ENCODE measurements at places on chromosomes 7 and 10.

GRCh38 chr7:100483722-100484672 lies at the start of gene NYAP1:
Gene NYAP1 (plus strand): TSS chr7:100483927. CDS start chr7:100485312, 1,385 bp downstream.
- DNase-seq, result no peak

DNA sequence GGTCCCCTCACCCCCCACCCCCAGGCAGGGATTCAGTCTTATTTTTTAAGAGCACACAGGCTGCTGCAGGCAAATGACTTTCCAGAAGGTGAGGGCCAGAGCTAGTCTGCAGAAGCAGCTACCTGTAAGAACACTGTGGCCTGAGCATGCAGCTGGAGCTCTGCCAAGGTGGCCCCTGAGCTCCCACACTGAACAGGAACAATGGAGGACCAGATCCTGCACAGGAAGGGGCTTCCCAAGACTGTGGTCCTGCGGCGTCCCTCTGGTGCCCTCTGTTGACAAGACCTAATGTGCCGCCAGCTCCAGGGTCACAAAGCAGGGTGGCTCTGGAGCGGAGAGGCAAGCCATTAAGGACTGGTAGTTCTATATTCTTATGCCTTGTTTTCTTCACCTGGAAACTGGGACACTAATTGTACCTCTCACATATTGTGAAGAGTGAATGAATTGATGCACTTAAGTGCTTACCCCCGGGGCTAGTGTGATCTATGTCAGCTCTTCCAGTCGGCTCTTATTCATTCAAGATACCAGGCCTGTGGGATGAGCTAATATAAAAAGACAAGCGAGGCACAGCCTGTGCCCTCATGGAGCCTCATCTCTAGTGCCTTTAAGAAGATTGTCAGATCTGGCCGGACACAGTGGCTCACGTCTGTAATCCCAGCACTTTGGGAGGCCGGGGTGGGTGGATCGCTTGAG lies 8.0 kb upstream of the BEND7 start:
- DNase-seq, result no peak

GRCh38 chr7:30971840-30972563 lies 8.2 kb downstream of the GHRHR start:
- DNase-seq, result no peak

DNA sequence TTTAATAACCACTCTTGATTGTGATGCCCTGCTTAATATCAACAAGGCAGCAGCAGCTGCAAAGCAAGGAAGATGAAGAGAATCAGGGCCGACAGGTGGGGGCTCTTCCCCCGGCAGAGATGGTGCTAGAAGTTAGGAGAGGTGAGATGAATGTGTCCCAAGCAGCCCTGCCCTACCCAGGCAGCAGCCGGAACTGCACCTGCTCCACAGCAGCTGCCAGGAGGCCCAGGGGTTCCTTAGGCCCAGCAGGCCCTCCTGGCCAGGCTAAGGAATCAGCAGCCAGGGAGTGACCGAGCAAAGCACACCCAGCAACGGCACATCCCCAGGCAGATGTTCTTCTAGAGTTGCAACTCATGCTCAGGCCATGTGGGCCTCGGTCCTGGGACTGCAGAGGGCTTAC lies 17.9 kb downstream of the AFAP1L2 start:
- DNase-seq, result no peak

DNA sequence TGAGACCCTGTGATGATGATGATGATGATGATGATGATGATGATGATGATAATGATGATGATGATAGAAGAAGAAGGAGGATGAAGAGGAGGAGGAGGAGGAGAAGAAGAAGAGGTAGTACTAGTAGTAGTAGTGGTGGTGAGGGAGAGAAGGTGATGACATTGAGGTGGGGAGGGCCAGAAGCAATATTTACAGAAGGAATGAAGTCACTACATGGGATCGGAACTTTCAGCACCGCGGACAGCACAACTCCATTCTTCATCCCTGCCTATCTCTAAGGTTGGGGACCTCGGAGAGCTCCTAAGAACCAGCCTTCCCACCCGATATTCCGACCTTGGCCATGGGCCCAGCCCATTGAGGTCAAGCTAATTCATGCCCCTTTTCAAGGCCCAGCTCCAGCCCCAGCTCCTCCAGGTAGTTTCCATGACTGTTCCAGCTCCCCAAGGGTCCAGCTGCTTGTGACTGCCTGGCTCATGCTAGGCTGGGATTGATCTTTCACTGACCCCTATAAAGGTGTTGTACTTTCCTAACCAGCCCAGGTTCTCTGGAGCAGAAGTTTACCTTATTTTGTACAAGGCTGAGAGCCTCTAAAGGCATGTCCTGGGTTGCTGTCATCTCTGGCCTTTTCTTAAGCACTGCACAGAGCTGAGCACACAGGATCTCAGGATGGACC lies 10.3 kb downstream of the CRHR2 start:
- peak; percentile 1 for DNase-seq

DNA sequence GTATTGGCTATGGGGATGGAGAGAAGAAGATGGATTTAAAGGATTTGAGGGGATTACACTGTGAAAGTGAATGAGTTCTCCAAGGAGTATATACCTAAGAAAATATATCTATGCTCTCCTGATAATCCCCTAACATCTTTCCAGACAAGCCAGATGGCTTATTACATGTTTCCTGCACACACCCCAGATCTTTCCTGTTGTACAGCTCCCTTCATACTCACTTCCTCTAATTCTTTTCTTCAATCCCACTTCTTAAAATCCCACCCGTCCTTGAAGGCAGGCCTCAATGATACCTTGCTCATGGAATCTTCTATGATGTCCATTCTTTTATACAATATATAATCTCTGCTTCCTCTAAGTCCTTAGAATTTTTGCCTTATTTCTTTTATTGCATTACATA lies 317.2 kb upstream of the DGKB start:
- DNase-seq, result no peak

DNA sequence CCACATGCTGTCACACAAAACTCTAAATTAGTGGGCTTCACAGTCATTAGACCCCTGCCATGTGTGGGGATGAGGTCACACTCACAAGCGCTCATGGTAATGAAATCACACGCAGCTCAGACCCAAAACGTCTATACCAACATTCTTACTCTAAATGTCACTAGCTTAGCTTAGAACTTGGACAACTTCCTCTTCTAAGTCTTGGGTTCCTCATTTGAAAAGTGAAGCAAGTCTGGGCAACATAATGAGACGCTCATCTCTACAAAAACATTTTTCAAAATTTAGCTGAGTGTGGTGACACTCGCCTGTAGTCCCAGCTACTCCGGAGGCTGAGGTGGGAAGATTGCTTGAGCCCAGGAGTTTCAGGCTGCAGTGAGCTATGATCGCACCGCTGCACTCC lies 92.7 kb upstream of the MACROH2A2 start:
- DNase-seq, result no peak

DNA sequence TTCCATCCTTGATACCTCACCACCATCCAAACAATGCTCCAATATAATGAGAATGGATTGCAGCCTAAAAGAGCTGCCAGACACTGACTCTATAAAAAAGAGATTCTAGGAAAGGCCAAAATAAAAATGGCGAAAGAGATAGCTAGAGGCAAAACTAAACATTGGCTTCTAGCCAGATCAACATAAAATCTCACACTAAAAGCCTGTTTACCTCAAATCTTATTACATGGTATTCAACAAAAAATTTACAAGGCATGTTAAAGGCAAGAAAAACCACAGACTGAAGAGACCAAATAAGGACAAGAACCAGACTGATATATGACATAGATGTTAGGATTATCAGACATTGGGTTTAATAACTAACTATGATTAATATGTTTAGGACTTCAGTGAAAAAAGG lies 1127.0 kb downstream of the DNAJB9 start:
- no peak for DNase-seq

DNA sequence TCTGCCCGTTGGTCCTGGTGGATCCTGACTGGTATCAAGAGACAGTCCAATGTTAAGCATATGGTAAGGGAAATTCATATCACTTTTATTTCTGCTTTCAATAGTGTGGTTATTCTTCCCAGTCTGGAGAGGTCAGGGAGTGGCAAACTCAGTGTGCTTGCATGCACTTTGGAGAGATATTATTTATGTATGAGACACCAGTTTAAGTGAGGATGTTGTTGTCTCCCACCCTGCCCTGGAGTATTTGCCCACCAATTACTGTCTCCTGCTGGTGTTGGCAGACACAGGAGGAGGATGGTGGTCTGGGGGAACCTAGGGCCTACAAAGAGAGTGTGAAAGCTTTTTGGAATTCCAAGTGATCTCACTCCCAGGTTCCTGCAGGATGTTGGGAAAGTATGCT lies 59.7 kb downstream of the OR13A1 start:
- no peak for DNase-seq

GRCh38 chr7:152590481-152590880 lies 85.5 kb downstream of the XRCC2 start:
- no peak for DNase-seq

DNA sequence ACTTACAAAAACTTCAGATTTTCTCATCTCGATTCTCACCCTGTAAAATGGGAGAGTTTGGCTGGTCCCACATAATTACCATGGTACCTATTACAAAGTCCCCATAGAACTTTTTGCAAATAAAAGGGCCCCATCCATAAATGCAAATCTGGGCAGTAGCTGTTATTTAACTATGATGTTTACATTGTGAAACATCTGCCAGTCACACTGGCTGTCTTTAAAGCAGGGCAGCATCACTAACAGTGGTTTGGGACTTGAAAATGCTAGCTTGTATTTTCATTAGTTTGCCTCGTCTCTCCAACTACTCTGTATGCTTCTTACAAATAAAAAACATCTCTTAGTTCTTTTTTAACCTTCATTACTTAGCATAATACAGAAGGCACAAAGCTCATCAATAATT lies 240.7 kb downstream of the FZD1 start:
- no peak for DNase-seq

DNA sequence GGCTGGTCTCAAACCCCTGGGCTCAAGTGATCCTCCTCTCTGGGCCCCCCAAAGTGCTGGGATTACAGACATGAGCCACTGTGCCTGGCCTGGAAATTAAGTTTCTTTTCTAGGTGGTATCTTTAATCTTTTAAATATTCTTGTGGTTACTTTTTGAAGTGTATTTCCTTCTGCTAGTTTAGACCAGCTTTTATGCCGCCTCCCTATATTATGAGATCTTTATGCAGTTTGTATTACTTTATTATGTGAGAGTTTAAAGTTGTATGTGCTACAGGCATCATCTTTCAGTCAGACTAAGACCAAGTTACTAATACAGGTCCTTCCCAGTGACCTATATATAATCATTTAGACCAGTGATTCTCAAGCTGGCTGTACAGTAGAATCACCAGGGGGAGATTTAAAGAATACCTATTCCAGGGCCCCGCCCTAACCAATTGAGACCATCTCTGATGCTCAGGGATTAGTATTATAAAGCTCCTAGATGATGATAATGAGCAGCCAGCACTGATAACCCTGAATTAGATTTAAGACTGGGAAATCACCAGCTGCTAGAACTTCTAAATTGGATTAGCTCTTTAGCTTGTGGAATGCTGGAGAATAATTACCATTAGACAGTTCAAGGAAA lies 11.3 kb downstream of the INPP5F start:
- DNase-seq, result no peak

GRCh38 chr7:129898502-129899160 lies 54.1 kb downstream of the UBE2H start:
- DNase-seq, result no peak

GRCh38 chr7:150335774-150336112 lies 5.7 kb downstream of the RARRES2 start:
- no peak for DNase-seq

DNA sequence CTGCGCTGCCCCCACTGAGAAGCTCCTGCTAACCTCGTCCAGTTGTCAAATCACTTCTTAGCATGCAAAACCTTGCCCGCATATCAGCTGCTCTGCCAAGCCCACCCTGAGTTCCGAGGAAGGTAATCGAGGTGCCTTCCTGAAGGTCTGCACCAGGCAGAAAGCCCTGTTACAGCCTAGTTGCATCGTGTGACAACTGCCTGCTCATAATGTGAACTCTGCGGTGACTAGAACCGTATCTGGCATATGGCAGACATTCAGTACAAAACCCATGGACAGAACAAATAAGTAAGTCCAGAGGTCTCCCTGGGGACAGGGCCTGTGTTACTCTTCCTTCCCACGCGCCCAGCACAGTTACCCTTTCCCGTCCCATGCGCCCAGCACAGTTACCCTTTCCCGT lies 394.3 kb downstream of the DNAJB6 start:
- DNase-seq, result no peak

GRCh38 chr7:86479144-86479543 lies 164.6 kb upstream of the GRM3 start:
- no peak for DNase-seq
